ENCODE measurements at places on chromosomes 3 and 15. TPM values are rescaled to one million over a fixed set of nuclear protein-coding genes. Genes with fewer than 3 reads are reported as not detected.

DNA sequence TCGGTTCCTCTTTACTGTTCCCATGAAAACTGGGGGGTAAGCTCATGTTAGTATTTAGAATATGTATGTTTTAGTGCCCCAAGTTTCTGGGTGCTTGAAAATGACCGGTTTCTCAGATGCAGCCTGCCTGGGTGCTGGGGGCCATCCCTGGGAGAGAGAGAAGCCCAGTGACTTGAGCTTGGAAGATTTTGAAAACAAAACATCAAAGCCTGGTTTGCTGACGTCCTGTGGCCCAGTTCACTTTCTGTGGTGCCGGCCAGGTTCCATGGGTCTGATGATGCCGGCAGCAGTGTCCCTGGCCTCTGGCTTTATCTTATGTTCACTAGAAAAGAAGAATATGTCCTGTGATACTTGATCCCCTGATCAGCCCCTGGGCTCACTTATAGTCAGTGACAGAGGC is 17.1 kb downstream of the APBA2 start:
- DNase-seq: no peak

GRCh38 chr3:117719316-117719926 is 1009.8 kb downstream of the TUSC7 start:
- no peak for DNase-seq

DNA sequence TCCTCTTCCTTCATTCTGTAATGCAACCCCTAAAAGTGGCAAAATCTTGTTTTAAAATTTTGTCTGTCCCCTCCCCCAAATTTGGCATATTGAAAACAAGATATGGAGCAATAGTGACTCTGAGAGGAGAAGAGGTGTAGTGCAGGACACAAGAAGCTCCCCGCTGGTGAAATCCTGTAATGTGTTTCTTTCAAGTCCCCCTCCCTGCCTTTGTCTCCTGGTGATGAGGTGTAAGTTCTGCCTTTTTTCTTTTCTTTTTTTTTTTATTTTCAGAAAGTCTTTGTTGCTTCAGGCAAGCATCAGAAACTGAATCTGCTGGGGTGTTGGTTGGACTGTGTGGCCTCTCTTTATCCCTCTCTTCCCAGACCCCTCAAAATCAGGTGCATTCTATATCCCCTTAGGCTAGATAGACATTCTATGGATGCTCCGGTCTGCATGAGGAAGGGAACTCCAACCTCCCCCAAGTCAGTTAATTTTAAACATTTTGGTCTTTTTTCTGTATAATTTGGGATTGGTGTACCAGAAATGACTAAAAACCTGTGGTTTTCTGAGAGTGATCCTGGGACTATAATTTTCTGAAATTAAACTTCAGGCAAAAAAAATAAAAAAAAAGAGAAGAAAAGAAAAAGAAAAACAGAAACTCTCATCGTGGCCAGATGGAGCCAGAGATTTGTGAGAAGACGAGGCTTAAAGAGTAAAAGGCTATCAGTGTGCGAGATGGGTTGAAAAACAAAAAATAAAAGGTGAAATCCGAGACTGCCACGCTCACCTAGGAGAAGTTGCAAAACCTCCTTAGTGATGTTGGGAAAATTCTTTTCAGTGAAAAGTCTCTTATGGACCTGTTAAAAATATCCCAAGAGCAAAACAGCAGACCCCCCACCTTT is 21.4 kb downstream of the ACKR2 start:
- peak; percentile 14 for DNase-seq

DNA sequence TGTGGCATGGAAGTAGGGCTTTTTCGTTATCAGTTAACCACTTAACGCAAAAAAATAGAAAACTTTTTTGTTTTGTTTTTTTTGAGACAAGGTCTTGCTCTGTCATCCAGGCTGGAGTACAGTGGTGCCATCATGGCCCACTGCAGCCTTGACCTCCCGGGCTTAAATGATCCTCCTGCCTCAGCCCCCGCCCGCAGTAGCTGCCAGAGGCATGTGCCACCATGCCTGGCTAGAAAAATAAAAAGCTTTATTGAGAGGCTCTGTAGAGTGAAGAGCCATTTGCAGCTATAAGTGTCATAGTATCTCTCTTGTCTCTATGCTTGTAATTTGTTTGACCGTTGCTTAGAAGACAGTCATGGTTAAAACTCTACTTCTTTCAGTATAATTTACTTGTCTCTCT is 13.5 kb downstream of the PPP4R2 start:
- no peak for DNase-seq

Gene SMCO1
- not detected for total RNA-seq

GRCh38 chr15:74870436-74871215 is 2.5 kb downstream of the SCAMP2 start:
- no peak for DNase-seq

DNA sequence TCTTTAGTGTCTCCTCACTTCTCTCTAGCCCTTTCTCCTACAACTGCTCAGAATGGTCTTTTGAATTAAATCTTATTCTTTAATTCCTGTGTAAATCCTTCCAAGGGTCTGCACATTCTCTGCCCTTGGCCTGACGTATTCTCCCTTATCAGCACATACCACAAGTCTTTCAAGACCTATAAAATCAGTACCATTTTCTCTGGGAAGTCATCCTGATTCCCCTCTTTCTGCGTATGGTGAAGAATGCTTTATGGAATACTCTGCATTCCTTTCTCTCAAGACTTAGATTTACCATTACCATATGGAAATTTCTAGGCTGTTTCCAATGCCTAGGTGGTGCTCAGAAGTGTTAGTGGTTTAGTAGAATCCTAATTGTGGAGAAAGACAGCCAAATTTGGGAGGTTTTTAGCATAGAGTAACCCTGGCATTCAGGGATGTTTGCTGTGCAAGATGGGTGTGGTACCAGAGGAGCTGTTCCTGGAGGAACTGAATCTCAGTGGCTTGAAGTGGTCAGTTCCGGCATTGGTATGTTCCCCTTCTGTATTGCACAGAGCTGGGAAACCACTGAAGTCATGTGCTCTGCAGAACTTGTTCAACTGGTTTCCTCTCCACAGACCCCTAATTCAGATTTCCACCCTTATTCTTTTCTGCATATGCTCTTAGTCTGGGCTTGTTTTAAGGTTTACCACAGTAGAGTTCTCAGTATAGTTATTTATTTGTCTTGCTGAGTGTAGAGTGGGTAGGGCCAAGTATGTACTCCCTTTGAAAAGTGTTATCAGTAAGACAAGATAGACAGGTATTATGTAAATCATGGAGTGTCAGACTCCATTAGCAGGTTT is 24.5 kb downstream of the IQGAP1 start:
- DNase-seq: peak; percentile 72

- peak; percentile 66 for DNase-seq
These were observed 4.2 kb downstream of the STOML1 start for GRCh38 chr15:73987681-73988444.

Gene LRRN1
- 0.33 TPM for total RNA-seq

Gene RARB
- total RNA-seq: 9.4 TPM

DNA sequence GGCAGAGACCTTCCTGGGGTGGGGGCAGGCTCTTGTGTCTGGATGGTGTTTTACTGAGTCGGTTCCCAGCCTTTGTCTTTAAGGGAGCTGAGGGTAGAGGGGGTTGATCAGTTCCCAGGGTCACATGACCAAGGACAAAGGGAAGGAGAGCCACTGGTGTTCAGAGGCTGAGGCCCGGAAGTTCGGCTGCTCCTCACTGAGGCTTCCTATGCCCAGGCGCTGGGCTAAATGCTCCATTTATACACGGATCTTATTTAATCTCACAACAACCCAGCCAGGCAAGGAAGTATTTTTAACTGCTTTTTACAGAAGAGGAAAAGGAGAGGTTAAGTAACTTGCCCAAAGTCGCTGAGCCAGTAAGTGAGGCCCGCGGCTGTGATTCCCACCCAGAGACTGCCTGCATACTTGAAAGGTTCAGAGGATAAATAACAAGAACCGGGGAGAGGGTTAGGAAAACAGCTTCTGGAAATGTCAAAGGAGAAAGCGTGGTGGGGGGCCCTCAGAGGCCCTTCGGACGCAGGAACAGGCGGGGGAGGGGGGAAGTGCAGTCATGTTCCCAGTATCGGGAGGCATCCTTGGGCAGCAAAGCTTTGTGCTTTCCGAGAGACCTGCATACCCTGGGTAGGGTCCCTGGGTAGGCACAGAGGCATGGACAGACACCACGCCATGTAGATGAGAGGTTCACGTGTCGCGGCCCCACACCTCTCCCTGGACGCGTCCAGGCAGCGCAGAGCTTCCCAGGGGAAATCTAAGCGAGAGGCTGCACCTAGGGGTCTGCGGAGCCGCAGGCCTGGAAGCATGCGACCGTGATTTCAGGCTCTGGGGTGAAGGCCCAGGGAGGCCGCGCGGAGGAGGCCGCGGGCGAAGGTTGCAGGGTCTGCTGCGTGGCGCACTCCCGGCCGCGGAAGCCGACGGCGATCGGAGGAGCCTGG is 21.3 kb downstream of the EPHB3 start:
- DNase-seq: no peak

- DNase-seq: no peak
These were observed 116.6 kb upstream of the NR2F2 start for GRCh38 chr15:96213896-96214295.

GRCh38 chr3:37236024-37236423 is 61.6 kb upstream of the LRRFIP2 start:
- DNase-seq: no peak

DNA sequence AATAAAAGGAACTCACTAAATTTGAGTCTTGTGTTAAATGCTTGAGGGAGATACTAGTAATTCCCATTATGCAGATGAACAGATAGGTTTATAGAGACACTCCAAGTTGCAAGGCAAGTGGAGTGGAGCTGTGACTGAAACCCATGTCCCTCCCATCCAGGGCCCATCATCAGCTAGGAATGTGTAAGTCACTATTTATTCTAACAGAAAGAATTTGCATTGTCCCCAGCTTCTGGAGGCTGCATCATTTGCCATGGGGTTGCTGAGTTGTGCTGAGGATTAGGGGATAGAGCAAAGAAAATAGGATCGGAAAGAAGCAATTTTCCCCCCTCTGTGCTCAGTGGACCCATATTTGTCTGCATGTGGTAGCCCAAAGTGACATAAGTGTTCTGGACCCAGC is 197.4 kb upstream of the RGMA start:
- no peak for DNase-seq

- DNase-seq: peak; percentile 38
These were observed 519 bp downstream of the ABHD6 start for GRCh38 chr3:58237941-58238681.

DNA sequence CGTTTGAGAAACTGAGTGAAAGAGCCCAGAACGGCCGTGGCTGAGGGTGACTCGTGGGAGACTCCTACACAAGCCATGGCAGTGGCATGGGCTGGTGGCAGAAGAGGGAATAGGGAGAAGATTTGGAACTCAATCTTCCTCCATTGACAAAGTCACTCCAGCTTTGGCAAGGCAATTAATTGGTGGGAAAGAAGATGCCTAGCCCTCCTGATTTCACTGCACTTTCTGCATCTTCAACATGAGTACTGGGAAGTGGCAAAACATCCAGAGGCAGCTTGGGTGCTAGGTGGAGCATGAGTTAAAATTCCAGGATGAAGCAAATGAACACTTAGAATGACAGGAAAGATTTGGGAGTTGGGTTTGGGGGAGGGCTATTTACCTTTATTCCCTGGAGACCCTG is 1.4 kb upstream of the TGFBR2 start:
- DNase-seq: no peak

- DNase-seq: peak; percentile 38
These were observed 630 bp downstream of the ATP6V1A start for GRCh38 chr3:113747283-113748046.

Gene TRIM59
- 15.2 TPM for total RNA-seq

- no peak for DNase-seq
These were observed 44.6 kb upstream of the SPPL2A start for GRCh38 chr15:50810128-50810527.

- no peak for DNase-seq
These were observed 50.4 kb downstream of the PDCD6IP start for GRCh38 chr3:33848624-33849347.

DNA sequence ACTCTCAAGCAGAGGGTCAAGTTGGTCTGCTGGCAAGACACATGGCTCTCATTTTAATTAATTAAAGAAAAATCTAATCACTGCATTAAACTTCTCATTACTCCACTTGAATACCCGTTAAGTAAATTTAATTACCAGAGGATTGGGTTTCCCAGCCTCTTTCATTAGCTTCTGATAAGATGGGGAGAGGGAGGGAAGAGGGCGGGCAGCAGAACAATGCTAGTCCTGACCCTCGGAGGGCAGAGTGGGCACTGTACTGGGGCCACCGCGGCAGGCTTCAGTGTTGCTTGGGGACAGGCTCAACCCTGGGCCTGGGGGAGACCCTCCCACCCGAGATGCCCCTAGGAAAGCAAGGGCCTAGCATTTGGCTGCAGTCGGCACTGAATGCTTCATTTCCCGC is 55.6 kb upstream of the LINGO1 start:
- no peak for DNase-seq

DNA sequence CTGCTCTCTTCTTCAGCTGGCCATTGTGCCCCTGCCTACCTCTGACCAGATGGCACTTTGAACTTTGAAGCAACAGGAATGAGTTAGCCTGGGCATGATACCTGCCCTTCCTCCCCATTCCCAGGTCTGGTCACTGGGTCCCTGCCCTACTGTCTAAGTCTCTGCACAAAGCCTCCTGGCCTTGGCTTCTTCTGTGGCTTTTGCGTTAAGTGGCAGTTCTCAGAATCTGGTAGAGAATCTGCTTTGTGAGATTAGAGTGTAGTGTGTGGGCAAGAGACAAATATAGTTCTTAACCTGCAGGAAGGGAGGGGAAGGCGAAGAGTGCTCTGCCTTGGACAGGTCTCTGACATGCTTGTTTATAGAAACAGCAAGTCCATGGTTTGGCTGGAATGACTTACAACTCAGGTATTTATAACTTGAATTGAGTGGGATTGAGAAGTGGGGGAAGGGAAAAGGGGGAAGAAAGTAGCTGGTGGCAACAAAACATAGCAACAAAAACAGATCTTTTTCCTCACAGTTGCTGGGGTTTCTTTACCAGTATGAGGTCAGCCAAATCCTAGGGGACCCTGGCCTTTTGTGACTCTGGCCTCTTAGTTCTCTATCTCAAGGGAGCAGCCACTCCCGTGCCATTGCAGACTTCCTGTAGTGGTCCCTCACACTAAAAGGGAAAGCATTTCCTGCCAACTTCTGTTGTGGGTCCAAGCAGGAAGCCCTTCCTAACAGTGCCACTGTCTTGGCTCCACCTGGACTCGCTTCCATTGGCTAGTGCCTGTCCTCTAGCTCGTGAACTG is 16.7 kb downstream of the MAPKBP1 start:
- peak; percentile 86 for DNase-seq

Gene ANKRD34C
- not detected for total RNA-seq

DNA sequence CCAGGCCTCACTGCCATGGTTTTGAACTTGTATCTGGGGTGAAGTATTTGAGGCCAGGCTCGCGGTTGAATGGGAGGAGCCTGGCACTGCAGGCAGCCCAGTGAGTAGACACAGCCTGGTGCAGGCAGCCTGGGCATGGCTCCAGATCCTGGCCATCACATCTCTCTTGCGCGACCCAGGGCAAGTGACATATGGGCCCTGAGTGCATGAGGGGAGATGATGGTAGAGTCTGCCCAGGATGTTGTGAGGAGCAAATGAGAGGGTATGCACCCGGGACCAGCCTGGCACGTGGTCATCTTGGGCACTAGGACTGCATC is 103.5 kb downstream of the TBC1D2B start:
- peak; percentile 75 for DNase-seq
